Activated T-cell treated with anti-CD3 and anti-CD28 coated beads for 4 hours (primary cell): ENCODE measurements at places on chromosomes 1 and 21.

- DNase-seq = no peak
Measured at GRCh38 chr1:16117369-16117768, 38.5 kb downstream of the EPHA2 start.

- no peak for DNase-seq
Measured at GRCh38 chr1:102191723-102192122, 195.0 kb upstream of the OLFM3 start.

DNA sequence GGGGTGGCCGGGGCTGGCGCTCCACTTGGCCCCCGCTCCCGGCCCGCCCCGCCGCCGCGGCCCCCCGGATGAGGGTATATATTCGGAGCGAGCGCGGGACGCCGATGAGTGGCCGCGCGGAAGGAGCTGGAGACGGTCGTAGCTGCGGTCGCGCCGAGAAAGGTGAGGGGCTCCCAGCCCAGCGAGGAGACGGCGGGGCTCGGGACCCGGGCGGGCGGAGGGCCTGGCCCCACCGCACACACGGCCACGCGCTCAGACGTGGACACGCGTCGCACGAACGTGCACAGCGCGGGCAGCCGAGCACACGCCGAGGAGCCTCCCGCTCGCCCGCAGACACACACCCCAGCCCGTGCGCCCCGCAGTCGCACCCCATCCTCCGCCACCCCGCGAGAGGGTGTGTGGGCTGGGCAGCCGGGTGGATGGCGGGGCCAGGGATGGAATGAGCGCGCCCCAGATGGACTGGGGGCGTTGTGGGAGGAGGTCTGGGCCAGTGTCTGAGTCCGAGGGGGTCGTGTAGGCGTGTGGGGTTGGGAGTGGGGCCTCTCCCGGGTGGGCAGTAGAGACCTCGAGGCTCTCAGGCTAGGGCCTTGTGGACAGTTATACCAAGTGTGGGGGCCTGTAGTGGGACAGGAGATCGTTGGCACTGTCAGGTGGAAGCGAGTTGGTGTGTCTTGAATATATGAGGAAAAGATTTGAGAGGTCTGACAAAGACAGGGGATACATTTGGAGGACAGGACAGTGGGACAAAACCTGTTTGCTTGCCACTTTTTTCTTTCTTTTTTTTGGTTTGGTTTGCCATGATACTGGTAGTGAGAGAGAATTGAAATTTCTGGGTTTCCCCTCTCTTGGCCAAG, at the start of gene UAP1:
UAP1 (plus strand) TSS at position 107 of the 854 bp plus-strand sequence. CDS start 4,347 bp downstream, outside the sequence.
- peak; percentile 18 for DNase-seq

- no peak for DNase-seq
Measured at GRCh38 chr1:108841703-108842102, 15.2 kb downstream of the AKNAD1 start.
